Breast epithelium (tissue), 4 donors: ENCODE measurements at places on chromosomes 5 and 9. TPM values are rescaled to one million over a fixed set of nuclear protein-coding genes. Genes with fewer than 3 reads are reported as not detected.
A peak's percentile ranks its signal among the peaks of the same experiment; 100 is the strongest.

GRCh38 chr9:36116593-36116992, 19.9 kb upstream of the GLIPR2 start:
- no peaks in the 10 kb centered on the region for H3K27me3 ChIP-seq
- no peaks in the 10 kb centered on the region for H3K36me3 ChIP-seq
- no peak overlapping the region for H3K4me3 ChIP-seq
- H3K4me1 ChIP-seq, result no peaks in the 10 kb centered on the region
- DNase-seq, result no peak
- H3K27ac ChIP-seq, result no peak overlapping the region

DNA sequence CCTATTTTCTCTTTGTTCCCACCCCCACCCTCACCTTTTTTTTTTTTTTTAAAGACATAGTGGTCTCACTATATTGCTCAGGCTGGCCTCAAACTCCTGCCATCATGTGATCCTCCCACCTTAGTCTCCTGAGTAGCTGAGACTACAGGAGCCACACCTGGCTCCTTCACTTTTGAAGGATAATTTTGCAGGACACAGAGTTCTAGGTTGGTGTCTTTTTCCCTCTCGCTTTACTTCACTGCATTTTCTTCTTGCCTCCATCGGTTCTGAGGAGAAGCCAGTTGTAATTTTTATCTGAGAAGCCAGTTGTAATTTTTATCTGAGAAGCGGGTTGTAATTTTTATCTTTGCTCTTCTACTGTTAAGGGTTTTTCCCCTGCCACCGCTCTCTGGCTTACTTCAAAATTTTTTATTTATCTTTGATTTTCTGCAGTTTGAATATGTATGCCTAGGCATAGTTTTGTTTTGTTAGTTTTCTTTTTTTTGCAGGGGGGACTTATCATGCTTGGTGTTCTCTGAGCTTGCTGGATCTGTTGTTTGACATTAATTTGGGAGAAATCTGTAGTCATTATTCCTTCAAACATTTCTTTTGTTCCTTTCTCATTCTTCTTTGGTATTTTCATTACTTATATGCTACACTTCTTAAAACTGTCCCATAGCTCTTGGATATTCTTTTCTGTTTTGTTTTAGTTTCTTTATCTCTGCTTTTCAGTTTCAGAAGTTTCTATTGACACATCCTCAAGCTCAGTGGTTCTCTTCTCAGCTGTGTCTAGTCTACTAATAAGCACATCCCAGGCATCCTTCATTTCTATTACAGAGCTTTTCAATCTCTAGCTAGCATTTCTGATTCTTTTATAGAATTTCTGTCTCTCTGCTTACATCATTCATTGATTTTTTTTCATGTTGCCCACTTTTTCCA, 148.2 kb upstream of the CHD1 start:
- no peaks in the 10 kb centered on the region for H3K27me3 ChIP-seq
- no peaks in the 10 kb centered on the region for H3K4me1 ChIP-seq
- DNase-seq, result no peak

GRCh38 chr5:57845025-57845424, 362.4 kb upstream of the ACTBL2 start:
- H3K27me3 ChIP-seq, result no peaks in the 10 kb centered on the region
- no peak overlapping the region for H3K4me3 ChIP-seq
- no peak overlapping the region for H3K27ac ChIP-seq
- H3K36me3 ChIP-seq, result no peaks in the 10 kb centered on the region
- H3K4me1 ChIP-seq, result no peaks in the 10 kb centered on the region
- no peak for DNase-seq

GRCh38 chr5:64502196-64502595, 3.6 kb upstream of the RGS7BP start:
- no peaks in the 10 kb centered on the region for H3K4me1 ChIP-seq
- no peak for DNase-seq
- H3K27me3 ChIP-seq, result no peaks in the 10 kb centered on the region
- no peaks in the 10 kb centered on the region for H3K36me3 ChIP-seq

GRCh38 chr5:157710882-157711281, 20.3 kb upstream of the THG1L start:
- no peak overlapping the region for H3K27ac ChIP-seq
- no peak for DNase-seq
- H3K4me3 ChIP-seq, result no peak overlapping the region
- H3K4me1 ChIP-seq, result no peaks in the 10 kb centered on the region
- H3K36me3 ChIP-seq, result no peaks in the 10 kb centered on the region

DNA sequence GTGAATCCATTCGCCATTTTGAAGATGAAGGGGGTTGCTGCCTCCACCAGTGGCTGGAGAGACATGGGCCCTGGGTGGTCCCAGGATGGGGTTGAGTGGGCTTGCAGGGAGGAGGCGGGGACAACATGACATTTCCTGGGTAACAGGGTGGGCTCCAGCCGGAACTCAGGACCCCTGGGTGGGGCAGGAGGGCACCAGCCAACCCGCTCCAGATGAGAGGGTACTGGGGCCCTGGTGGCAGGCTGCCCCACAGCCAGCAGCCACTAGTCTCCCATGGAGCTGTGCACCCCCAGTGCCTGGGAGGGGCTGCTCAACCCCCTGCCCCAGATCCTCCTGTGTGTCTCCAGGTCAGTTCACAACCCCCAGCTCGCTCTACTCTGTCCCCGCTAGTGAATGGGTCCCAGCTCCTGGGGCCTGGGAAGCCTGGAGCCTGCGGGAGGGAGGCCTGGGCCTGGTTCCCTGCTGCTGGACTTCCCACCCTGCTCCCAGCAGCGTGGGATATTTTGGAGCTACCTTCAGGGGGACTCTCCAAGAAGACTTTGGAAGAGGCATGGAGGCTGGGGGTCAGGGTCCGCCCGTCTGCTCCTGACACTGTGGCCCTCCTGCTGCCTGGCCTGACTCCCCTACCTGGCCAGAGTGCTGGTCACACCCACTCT, 55.9 kb downstream of the AHRR start:
- H3K4me1 ChIP-seq, result peaks cover 6% of the 10 kb centered on the region
- no peak overlapping the region for H3K27ac ChIP-seq
- H3K27me3 ChIP-seq, result no peaks in the 10 kb centered on the region
- peak; percentile 37 for DNase-seq
- H3K36me3 ChIP-seq, result no peaks in the 10 kb centered on the region
- no peak overlapping the region for H3K4me3 ChIP-seq

- no peak for DNase-seq
- no peaks in the 10 kb centered on the region for H3K4me1 ChIP-seq
- no peak overlapping the region for H3K4me3 ChIP-seq
- no peaks in the 10 kb centered on the region for H3K36me3 ChIP-seq
- H3K27ac ChIP-seq, result no peak overlapping the region
- no peaks in the 10 kb centered on the region for H3K27me3 ChIP-seq
Measured at GRCh38 chr5:16803831-16804230, 132.3 kb downstream of the MYO10 start.

- H3K27ac ChIP-seq, result no peak overlapping the region
- H3K27me3 ChIP-seq, result no peaks in the 10 kb centered on the region
- no peak overlapping the region for H3K4me3 ChIP-seq
- H3K36me3 ChIP-seq, result no peaks in the 10 kb centered on the region
- no peaks in the 10 kb centered on the region for H3K4me1 ChIP-seq
- no peak for DNase-seq
Measured at GRCh38 chr5:80576383-80576782, 6.3 kb upstream of the ANKRD34B start.

DNA sequence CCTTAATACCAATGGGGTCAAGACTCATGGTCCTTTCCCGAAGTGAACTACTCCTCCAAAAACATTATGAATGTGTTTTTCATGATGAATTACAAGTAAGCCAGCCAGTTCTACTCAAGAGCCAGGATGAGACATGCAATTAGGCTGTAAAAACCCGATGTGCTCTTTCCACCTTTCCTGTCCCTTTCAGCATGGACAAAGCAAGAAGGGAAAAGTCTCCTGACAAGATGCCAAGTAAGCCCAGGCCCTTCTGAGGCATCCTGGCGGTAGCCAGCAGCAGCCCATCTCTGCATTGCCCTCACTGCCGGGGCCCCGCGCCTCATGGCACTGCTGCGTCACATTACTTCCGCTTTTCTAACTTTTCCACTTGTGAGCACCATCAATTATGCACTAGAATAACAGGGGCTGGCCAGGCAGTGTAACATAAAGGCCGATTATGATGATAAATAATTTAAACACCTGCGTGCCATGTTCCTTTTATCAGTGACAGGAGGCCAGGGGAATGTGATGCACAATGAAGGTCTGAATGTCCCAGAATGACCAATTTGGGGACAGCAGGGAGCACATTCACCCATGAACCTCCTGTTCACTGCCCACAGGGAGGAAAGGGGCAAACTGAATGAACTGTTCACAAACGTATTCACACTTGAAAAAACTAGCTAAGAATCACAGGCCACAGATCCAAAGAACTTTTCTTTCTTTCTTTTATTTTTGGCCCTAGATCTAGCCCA, 37.4 kb downstream of the EFNA5 start:
- H3K27ac ChIP-seq, result no peak overlapping the region
- no peaks in the 10 kb centered on the region for H3K27me3 ChIP-seq
- H3K4me3 ChIP-seq, result no peak overlapping the region
- H3K36me3 ChIP-seq, result no peaks in the 10 kb centered on the region

Gene CSF2
- total RNA-seq, result not detected

Gene EXOSC2
- total RNA-seq, result 32.2 TPM

Gene OSTF1
- total RNA-seq, result 38.9 TPM
